ENCODE measurements at places on chromosomes 2 and 18. TPM values are rescaled to one million over a fixed set of nuclear protein-coding genes. Genes with fewer than 3 reads are reported as not detected.

- H3K4me3 ChIP-seq, result no peak overlapping the region
- H3K36me3 ChIP-seq, result no peaks in the 10 kb centered on the region
- peaks cover 21% of the 10 kb centered on the region for H3K4me1 ChIP-seq
Measured at GRCh38 chr2:110680709-110681108, 2.8 kb upstream of the BUB1 start.

GRCh38 chr18:6590326-6590725 is 139.2 kb upstream of the ARHGAP28 start:
- H3K36me3 ChIP-seq, result no peaks in the 10 kb centered on the region
- no peak for DNase-seq
- no peak overlapping the region for H3K27ac ChIP-seq
- no peaks in the 10 kb centered on the region for H3K4me1 ChIP-seq
- no peak overlapping the region for H3K4me3 ChIP-seq

- DNase-seq, result no peak
- H3K27ac ChIP-seq, result no peak overlapping the region
- H3K27me3 ChIP-seq, result no peaks in the 10 kb centered on the region
- H3K4me1 ChIP-seq, result no peaks in the 10 kb centered on the region
Measured at GRCh38 chr2:73053316-73054114, 18.0 kb downstream of the SFXN5 start.

DNA sequence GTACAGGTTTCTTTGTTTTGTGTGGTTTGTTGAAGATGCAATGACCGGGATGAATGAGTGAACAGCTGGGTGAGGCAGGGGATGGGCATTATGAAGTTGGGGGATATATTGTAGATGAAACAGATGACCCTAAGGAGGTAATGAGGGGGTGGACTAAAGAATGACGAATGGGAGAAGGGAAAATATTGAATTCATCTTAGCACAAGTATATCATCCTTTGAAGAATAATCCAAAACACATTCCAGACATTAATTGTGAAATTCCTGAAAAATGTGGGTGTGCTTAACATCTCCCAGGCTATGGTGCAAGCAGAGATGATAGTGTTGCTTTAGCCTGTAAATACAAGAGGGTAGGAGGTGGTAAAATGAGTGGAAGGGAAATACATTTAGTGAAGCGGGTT is 5.8 kb downstream of the CRIM1 start:
- H3K36me3 ChIP-seq, result no peaks in the 10 kb centered on the region
- no peaks in the 10 kb centered on the region for H3K27me3 ChIP-seq
- DNase-seq, result no peak
- peak overlapping the region; percentile 7 for H3K27ac ChIP-seq
- H3K4me1 ChIP-seq, result peaks cover 71% of the 10 kb centered on the region

The L3MBTL4 gene
- total RNA-seq, result 13.3 TPM

The GALNT13 gene
- 4.8 TPM for total RNA-seq

Measured in HepG2 (cell line).